ENCODE measurements at places on chromosomes 1 and 21. TPM values are rescaled to one million over a fixed set of nuclear protein-coding genes. Genes with fewer than 3 reads are reported as not detected.

MAB21L3 gene
- total RNA-seq: not detected

COL11A1 gene
- total RNA-seq: 1.7 TPM

NPHS2 gene
- total RNA-seq: not detected

USP25 gene
- total RNA-seq: 12.8 TPM

ERI3 gene
- total RNA-seq: 60.2 TPM

THEMIS2 gene
- total RNA-seq: 0.70 TPM

LEFTY1 gene
- 1.5 TPM for total RNA-seq

FCRL6 gene
- total RNA-seq: not detected

UBXN10 gene
- not detected for total RNA-seq

RGS13 gene
- not detected for total RNA-seq

LCK gene
- total RNA-seq: not detected

ADORA1 gene
- 0.90 TPM for total RNA-seq

C1QB gene
- total RNA-seq: not detected

LCE3A gene
- total RNA-seq: not detected

DPT gene
- not detected for total RNA-seq

CCDC17 gene
- total RNA-seq: 0.29 TPM

CHIT1 gene
- total RNA-seq: not detected

CR1L gene
- not detected for total RNA-seq

COL18A1 gene
- 144 TPM for total RNA-seq

Measured in A549 treated with Hydrocortisone at 1 μM for 4 hours (cell line).